Glutamatergic neuron (in vitro differentiated cells): ENCODE measurements at places on chromosomes 6 and 20. TPM values are rescaled to one million over a fixed set of nuclear protein-coding genes. Genes with fewer than 3 reads are reported as not detected.

Gene PPP1R3G
- not detected for total RNA-seq

Gene CEP85L
- total RNA-seq, result 51.5 TPM

Gene SLA2
- not detected for total RNA-seq

Gene WFDC5
- not detected for total RNA-seq

Gene LGSN
- total RNA-seq, result not detected

Gene SYNE1
- 23.4 TPM for total RNA-seq

Gene CCN6
- total RNA-seq, result not detected

DNA sequence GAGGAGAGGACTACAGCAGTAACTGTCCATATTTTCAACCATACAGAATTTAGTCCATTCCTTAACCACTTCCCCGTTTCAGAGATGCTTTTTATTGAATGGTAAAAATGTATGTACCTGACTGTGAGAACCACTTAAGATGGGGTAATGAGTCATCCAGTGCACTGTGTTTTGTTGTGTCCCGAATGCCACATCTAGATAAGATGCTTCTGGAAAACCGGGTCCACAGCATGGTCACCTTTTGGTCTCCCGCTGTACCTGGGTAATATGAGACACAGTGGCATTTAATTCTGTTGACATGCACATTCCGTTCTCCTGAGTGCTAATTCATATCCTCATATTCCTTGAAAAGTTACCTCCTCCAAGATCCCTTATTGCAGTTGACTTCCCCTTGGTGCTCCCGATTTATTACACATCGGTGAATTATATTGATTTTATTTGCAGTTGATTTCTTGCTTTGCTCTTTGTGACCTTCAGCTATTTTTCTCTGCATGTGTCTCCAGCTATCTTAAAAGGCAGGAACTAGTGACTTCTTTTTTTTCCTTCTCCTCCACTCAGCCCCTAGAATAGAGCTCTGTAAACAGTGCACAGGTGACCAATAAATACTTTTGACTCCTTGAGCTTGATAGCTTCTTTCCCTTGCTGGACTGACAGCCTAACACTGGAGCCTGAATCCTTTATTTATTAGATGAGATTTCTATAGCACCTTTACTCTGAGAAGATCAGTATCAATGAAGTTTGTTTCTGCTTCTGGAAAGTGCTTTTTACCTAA lies 314.6 kb downstream of the ZFAND3 start:
- peaks cover 37% of the 10 kb centered on the region for H3K4me1 ChIP-seq
- no peak for DNase-seq
- no peak overlapping the region for H3K27ac ChIP-seq
- H3K36me3 ChIP-seq, result peaks cover 20% of the 10 kb centered on the region
- peaks cover 10% of the 10 kb centered on the region for H3K27me3 ChIP-seq
- no peak overlapping the region for H3K4me3 ChIP-seq

DNA sequence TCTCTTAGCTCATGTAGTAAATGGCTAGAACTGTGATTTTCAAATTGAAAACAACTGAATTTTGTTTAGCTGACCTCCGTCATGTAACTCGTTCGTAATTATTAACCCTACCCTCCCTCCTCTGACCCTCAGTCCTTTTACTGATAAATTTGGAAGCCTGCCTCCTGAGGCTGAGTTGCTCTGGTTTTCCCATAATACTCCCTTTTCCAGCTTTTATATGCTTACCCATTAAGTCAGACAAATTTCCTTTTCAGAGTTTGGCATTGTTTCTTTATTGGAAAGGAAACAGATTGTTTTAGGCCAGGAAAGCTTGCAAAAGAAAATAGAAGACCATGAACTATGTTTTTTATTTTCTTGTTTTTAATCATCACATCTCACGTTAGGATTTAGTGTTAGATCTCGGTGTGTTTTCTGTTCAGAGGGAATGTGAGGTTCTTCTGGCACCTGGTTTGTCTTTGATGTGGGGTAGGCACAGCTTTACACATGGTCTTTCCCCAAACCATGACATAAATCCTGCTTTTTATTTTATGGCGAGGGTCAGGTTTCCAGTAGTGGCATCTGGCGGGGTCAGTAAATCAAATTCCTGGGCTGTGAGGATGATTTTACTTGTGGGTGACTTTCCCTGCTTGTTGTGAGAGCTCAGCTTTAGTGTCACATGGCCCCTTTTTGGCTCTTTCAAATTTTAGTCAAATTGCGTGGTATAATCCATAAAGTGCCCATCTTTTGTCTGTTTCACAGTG lies 24.5 kb downstream of the PLCB4 start:
- no peak overlapping the region for H3K27ac ChIP-seq
- no peaks in the 10 kb centered on the region for H3K36me3 ChIP-seq
- H3K4me1 ChIP-seq, result peaks cover 17% of the 10 kb centered on the region
- H3K27me3 ChIP-seq, result no peaks in the 10 kb centered on the region

DNA sequence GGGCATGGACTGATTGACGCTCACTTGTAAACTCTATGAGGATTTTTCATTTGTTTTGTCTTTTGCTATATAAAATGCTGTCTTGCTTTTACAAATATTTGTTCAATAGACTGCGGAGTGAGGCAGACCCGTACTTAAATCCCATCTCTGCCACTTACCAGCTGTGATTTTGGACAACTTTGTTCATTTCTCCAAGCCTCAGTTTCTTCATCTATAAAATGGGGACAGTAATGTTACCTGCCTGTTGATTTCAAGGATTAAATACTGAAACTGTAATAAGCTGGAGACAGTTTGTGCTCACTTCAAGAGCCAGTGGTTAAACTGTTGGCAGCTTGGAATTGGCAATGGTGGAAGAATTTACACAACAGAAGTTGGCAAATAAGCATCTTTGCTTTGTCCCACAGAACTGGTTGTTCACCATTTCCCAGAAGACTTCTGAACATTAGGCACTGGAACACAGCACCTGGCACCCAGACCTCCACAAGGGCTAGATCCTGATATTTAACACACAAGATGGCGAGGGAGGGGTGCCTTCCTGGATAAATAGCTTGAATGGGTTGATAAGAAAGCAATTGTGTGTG lies 479.2 kb downstream of the QKI start:
- no peak for DNase-seq
- H3K4me1 ChIP-seq, result no peaks in the 10 kb centered on the region
- H3K27ac ChIP-seq, result no peak overlapping the region
- H3K36me3 ChIP-seq, result peaks cover 5% of the 10 kb centered on the region
- no peak overlapping the region for H3K4me3 ChIP-seq
- no peaks in the 10 kb centered on the region for H3K27me3 ChIP-seq

GRCh38 chr6:67558985-67559384 lies 1076.1 kb upstream of the ADGRB3 start:
- H3K4me3 ChIP-seq, result no peak overlapping the region
- H3K27ac ChIP-seq, result no peak overlapping the region
- no peak for DNase-seq
- H3K4me1 ChIP-seq, result no peaks in the 10 kb centered on the region

GRCh38 chr6:621931-622330 lies 35.0 kb downstream of the HUS1B start:
- peaks cover 4% of the 10 kb centered on the region for H3K27me3 ChIP-seq
- no peak overlapping the region for H3K27ac ChIP-seq
- DNase-seq, result no peak
- H3K4me3 ChIP-seq, result no peak overlapping the region
- H3K36me3 ChIP-seq, result no peaks in the 10 kb centered on the region
- H3K4me1 ChIP-seq, result peaks cover 25% of the 10 kb centered on the region

- no peaks in the 10 kb centered on the region for H3K27me3 ChIP-seq
- H3K4me3 ChIP-seq, result no peak overlapping the region
- DNase-seq, result no peak
- H3K36me3 ChIP-seq, result no peaks in the 10 kb centered on the region
Measured at GRCh38 chr20:5056801-5057599, 55.7 kb upstream of the SLC23A2 start.

- no peaks in the 10 kb centered on the region for H3K27me3 ChIP-seq
- peaks cover 1% of the 10 kb centered on the region for H3K4me1 ChIP-seq
- no peak overlapping the region for H3K4me3 ChIP-seq
- H3K36me3 ChIP-seq, result no peaks in the 10 kb centered on the region
Measured at GRCh38 chr6:136604928-136605510, 54.8 kb upstream of the MAP7 start.

- no peak overlapping the region for H3K27ac ChIP-seq
- peaks cover 4% of the 10 kb centered on the region for H3K27me3 ChIP-seq
- H3K4me1 ChIP-seq, result peaks cover 1% of the 10 kb centered on the region
- no peak overlapping the region for H3K4me3 ChIP-seq
- H3K36me3 ChIP-seq, result no peaks in the 10 kb centered on the region
- no peak for DNase-seq
Measured at GRCh38 chr6:81750200-81750599, 2.3 kb downstream of the TENT5A start.

GRCh38 chr6:49464691-49465090 lies 1.5 kb downstream of the CENPQ start:
- H3K27me3 ChIP-seq, result no peaks in the 10 kb centered on the region
- DNase-seq, result no peak
- no peaks in the 10 kb centered on the region for H3K36me3 ChIP-seq
- H3K4me1 ChIP-seq, result peaks cover 2% of the 10 kb centered on the region
- no peak overlapping the region for H3K27ac ChIP-seq

DNA sequence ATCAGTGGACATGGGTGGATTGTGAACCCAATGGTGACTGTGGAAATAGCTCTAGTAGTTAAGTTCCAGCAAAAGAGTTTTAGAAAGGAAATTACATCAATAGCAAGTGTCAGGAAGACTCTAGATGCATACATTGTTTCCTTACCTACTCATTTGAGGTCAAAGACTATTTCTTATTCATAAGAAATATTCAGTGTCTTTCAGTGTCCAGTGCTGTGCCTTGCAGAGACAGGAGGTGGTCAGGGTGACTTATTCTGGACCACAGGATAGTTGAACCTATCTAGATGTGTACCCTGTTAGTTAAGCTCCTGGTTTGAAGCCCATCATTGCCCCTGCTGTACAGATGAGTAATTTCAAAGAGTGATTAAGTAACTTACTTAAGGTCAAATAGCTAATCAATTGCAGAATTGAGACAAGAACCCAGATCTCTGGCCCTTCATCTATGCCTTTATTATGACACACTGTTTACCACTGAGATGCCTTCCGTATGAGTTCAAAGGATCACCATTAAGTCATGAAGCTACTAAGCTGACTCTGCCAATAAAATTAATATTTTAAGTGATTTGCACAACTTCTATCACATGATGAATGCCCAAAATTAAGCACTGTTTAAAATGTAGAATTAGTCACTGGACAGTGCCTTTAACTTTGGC lies 136.1 kb downstream of the PDSS2 start:
- no peaks in the 10 kb centered on the region for H3K27me3 ChIP-seq
- H3K27ac ChIP-seq, result no peak overlapping the region
- H3K4me1 ChIP-seq, result no peaks in the 10 kb centered on the region
- no peak overlapping the region for H3K4me3 ChIP-seq

GRCh38 chr6:107811591-107812218 lies 12.4 kb downstream of the SCML4 start:
- H3K36me3 ChIP-seq, result no peaks in the 10 kb centered on the region
- peaks cover 2% of the 10 kb centered on the region for H3K4me1 ChIP-seq
- no peak for DNase-seq
- no peak overlapping the region for H3K4me3 ChIP-seq
- H3K27me3 ChIP-seq, result no peaks in the 10 kb centered on the region
- no peak overlapping the region for H3K27ac ChIP-seq

DNA sequence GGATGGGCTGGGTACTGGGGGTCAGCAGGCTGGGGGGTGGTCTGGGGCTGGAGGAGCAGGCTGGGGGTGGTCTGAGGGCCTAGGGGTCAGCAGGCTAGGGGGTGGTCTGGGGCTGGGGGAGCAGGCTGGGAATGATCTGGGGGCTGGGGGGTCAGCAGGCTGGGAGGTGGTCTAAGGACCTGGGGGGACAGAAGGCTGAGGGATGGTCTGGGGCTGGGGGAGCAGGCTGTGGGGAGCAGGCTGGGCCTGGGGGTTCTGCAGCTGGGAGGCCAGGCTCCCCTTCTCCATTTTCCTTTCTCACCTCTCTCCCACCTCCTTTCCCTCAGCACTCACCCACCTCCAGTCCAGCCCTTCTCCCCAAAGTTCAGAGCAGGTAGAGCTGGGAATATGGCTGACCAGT lies 114.2 kb downstream of the PSMB1 start:
- peak overlapping the region; percentile 89 for H3K27ac ChIP-seq
- DNase-seq, result no peak
- H3K36me3 ChIP-seq, result peaks cover 9% of the 10 kb centered on the region
- peak overlapping the region; percentile 55 for H3K4me3 ChIP-seq
- H3K27me3 ChIP-seq, result peaks cover 27% of the 10 kb centered on the region

DNA sequence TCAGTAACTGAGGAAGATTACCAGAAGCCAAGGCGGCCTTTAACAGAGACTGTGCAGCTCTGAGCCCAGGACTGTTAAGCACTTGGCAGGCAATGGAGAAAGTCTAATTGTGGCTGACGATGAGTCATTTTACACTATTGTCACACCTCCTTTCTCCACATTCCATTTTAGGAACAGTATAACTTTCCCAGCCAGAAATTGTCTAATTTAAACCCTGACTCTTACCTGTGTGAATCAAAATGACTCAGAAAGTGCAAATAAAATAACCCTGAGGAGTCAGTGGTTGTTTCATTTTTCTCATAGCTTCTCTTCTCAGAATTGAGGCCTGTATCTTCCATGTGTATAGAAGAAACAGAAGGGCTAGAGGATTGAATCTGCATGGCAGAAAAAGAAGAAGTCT lies 40.0 kb upstream of the OPN5 start:
- H3K4me3 ChIP-seq, result no peak overlapping the region
- no peak overlapping the region for H3K27ac ChIP-seq
- peaks cover 3% of the 10 kb centered on the region for H3K4me1 ChIP-seq
- no peaks in the 10 kb centered on the region for H3K27me3 ChIP-seq
- H3K36me3 ChIP-seq, result no peaks in the 10 kb centered on the region

DNA sequence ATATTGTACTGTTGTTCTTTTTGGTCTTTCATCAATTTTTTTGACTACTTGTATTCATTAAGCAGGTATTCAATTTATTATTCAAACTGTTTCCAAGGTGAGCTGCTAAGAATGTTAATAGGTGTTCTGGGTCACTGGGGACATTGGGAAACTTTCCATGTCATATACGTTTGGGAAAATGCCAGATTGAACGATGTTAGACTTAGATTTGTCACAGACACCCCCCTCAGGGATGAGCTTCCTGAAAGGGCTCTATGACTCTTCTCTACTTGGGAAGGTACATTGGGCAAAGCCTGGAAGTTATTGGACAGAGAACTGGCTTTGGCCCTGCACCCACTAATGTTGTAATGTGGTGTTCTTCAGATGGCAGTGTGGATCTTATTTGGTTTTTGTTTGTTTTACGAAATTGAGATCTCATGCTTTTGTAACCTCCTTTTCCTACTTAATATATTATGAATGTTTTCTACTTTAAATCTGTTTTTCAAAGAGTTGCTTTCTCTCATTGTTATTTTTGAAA lies 42.1 kb downstream of the PLCB4 start:
- no peaks in the 10 kb centered on the region for H3K27me3 ChIP-seq
- H3K27ac ChIP-seq, result no peak overlapping the region
- no peak overlapping the region for H3K4me3 ChIP-seq
- DNase-seq, result no peak
- no peaks in the 10 kb centered on the region for H3K4me1 ChIP-seq
- H3K36me3 ChIP-seq, result no peaks in the 10 kb centered on the region

- H3K27ac ChIP-seq, result no peak overlapping the region
- DNase-seq, result no peak
- no peak overlapping the region for H3K4me3 ChIP-seq
- peaks cover 6% of the 10 kb centered on the region for H3K27me3 ChIP-seq
- H3K36me3 ChIP-seq, result no peaks in the 10 kb centered on the region
Measured at GRCh38 chr6:11812951-11813350, 34.3 kb upstream of the ADTRP start.
